ENCODE measurements at places on chromosomes 13 and 19. TPM values are rescaled to one million over a fixed set of nuclear protein-coding genes. Genes with fewer than 3 reads are reported as not detected.

Gene CACNA1A
- 1.3 TPM for polyA plus RNA-seq

Gene PDX1
- polyA plus RNA-seq, result not detected

Gene CBY2
- not detected for polyA plus RNA-seq

Gene LMTK3
- polyA plus RNA-seq, result 3.2 TPM

Gene DNAAF3
- 2.4 TPM for polyA plus RNA-seq

Gene SCGB2B2
- 0.03 TPM for polyA plus RNA-seq

Gene DIS3
- polyA plus RNA-seq, result 14.7 TPM

Gene SHANK1
- polyA plus RNA-seq, result 0.28 TPM

Gene CYP2B6
- polyA plus RNA-seq, result not detected

Gene NUMBL
- 54.6 TPM for polyA plus RNA-seq

Gene OR1M1
- polyA plus RNA-seq, result not detected

Gene PSG11
- 0.08 TPM for polyA plus RNA-seq

Gene NOVA2
- 1.9 TPM for polyA plus RNA-seq

Gene GGN
- 0.52 TPM for polyA plus RNA-seq

Gene ZNF562
- polyA plus RNA-seq, result 3.1 TPM

Gene ZNF345
- polyA plus RNA-seq, result 2.4 TPM

Gene TLE2
- 2.3 TPM for polyA plus RNA-seq

Gene GADD45B
- 54.0 TPM for polyA plus RNA-seq

Gene ZNF99
- not detected for polyA plus RNA-seq

Gene ERVV-1
- not detected for polyA plus RNA-seq

Gene IGFL3
- not detected for polyA plus RNA-seq

Gene TPGS1
- polyA plus RNA-seq, result 28.3 TPM

Gene LILRA6
- polyA plus RNA-seq, result not detected
